CD8-positive, alpha-beta T cell (primary cell): ENCODE measurements at places on chromosomes 6 and 20.
A peak's percentile ranks its signal among the peaks of the same experiment; 100 is the strongest.

DNA sequence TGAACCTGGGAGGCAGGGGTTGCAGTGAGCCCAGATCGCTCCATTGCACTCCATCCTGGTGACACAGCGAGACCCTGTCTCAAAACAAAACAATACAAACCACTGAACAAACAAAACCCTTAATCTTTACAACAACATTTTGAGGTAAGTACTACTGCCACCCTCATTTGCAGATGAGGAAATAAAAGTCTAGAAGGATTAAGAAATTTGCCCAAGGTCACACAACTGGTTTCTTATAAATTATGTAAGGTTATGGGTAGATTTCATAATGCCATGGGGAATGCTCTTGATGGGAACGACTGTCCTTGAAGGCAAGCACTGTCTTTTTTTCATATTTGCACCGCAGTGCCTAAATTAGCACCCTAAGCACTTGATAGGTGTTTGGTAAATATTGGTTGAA lies 13.8 kb upstream of the B4GALT5 start:
- DNase-seq, result no peak

DNA sequence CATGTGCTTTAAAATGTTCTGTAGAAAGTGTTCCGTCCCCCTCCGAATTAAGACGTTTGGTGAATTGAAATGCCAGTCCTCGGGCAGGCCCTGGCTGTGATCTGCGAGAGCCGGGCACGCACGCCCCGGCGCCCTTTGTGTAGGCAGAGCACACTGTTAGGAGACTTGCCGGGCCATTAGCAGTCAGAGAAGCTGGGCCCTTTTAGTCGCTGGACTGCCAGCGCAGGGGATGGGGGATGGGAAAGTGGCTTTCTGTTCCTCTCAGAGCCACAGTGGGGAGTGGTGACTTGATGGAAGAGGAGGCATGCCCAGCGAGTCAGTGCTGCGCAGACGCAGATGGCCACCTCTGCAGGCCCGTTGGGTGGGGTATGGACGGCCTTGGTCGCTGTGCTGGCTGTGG lies 2.2 kb downstream of the PPP1R3G start:
- no peak for DNase-seq

- DNase-seq, result no peak
These were observed 22.6 kb upstream of the RIN2 start for GRCh38 chr20:19735446-19735845.

GRCh38 chr6:105644073-105644489 lies 241.2 kb upstream of the PREP start:
- no peak for DNase-seq

DNA sequence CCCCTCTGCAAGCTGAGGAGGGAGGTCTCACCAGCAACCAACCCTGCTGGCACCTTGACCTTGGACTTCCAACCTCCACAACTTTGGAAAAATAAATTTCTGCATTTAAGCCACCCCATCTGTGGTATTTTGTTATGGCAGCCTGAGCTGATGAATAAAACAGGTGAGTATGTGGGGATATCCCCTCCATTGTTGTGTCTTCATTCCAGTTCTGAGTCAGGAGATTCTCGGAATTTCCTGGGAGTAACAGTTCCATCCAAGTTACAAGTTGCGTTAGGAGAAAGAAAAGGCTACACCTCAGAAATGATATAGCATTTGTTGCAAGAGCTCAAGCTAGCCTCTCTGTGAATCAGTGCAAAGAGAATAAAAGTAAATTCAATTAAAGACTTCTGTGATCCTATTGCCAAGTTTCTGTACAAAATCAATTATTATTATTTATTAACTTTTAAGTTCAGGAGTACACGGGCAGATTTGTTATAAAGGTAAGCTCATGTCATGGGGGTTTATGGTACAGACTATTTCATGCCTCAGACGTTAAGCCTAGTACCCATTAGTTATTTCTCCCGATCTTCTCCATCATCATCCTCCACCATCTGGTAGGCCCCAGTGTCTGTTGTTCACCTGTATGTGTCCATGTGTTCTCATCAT lies 153.0 kb downstream of the NKAIN2 start:
- DNase-seq, result no peak

- no peak for DNase-seq
These were observed 806.6 kb downstream of the C6orf118 start for GRCh38 chr6:164502833-164503232.

GRCh38 chr20:11027224-11027623 lies 353.4 kb upstream of the JAG1 start:
- no peak for DNase-seq

DNA sequence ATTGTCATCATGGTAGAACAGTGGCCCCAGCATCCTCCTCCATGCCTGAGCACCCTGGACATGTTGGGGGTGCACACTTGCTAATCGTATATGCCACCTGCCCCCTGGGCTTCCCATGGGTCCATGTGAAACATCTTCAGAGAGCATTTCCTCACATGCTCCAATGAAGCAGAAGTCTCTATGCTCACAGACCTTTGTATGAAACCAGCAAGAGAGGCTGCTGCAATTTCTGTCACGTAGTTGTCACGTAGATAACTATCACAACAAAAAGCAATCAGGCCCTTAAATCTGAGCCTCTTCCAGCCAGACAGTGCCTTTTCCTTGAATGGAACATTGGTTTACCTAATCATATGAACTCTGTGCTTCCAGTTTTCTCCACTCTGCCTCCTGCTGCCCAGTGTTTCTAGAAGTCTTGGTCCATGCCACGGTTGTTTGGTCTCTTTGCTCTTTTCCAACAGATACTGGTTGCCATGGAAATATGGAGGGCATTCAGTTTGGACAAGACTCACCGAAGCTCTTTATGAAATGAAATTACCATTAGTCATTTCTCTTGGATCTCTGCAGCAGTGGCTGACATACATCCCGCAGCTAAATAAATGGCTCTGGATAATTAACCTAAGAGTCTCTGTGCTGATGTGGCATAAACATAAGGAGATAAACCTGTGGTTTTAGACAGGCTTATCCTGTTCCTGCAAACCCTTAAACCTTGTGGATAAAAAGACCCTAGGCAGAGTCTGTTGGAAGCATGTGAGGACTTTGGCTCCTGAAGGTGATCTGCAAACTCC lies 172.8 kb upstream of the SYNDIG1 start:
- no peak for DNase-seq

DNA sequence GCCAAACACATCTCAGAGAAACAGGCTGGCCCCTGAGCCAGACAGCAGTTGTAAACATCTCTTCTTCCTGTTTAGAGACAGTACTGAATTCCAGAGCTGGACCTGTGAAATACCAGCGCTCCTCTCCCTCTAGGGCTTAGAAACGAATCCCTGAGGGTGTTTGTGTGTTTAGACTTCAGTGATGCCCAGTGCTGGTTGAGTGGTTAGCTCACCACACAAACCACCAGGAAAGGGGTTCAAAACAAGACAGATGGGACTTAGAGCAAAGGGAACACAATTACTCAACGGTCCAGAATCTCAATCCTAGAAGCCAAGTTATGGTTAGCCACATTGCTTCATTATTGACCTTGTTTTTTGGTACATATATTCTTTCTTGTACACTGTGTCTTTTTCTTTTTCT lies 108.7 kb upstream of the TMEM170B start:
- DNase-seq, result no peak

DNA sequence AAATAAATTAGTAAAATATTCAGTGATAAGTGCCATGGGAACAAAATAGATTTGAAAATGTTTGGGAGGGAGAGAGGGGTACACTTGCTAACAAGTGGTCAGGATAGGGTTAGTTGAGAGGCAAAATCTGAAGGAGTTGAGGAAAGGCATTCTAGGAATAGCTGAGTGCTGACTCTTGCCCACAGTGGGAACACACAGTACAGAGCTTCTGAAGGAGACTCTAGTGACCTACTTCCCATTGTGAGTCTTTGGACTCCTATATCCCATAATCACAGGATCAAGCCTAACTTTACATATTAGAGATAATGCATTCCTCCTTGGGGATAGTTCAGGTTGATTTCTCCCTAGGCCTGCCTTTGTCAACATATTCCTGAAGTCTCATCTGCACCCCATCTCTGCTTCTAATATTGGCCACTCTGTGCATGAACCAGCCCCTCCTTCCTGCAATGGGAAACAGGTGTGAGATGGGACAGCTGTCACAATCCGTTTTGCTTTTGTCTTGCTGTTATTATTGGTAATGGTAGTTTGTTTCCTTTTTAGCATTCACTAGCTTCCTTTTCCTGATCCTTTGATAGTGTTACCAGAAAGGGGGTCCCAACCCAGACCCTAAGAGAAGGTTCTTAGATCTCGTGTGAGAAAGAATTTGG lies 2.6 kb upstream of the TRIM38 start:
- no peak for DNase-seq

GRCh38 chr20:25576783-25577530 lies 8.4 kb downstream of the NINL start:
- no peak for DNase-seq

GRCh38 chr6:169310983-169311382 lies 57.3 kb upstream of the THBS2 start:
- DNase-seq, result no peak

DNA sequence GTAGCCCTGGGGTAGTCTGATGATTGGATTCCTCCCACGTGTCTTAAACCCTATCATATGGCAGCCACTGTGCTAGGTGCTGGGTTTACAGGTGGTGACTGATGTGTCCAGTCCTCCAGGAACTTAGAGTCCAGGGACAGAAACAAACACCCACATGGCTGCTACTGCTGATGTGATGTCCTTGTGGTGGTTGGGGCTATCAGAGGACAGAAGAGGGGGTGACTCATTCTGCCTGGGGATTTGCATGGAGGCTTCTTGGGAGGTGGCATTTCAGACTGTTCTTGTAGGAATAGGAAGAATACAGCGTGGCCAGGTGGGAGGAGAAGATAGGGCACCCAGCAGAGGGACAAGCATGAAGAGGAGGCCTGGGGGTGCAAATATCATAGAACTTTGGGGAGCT lies 9.8 kb downstream of the RAET1G start:
- DNase-seq, result no peak

DNA sequence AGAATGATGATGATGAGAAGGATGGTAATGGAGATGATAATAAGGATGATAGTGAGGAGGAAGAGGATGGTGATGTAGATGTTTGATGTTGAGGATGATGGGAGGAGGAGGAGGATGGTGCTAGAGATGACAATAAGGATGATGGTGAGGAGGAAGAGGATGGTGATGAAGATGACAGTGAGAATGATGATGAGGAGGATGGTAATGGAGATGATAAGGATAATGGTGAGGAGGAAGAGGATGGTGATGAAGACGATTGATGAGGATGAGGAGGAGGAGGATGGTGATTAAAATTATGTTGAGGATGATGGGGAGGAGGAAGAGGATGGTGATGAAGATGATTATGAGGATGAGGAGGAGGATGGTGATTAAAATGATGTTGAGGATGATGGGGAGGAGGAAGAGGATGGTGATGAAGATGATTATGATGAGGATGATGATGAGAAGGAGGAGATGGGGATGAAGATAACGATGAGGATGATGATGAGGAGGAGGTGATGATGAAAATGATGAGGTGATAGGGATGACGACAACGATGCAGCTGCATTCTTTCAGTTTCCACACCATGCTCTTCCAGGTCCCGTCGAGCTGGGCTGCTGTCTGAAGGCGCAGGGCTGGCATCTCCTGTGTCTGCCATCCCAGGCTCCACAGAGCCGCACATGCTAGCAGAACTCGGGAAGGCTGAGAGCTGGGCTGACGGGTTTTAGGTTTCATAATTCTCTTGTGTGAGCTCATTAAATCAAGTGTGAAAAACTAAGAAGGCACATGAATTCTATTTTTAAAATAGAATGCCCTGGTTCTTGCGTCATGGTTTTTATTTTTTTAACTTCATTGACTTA lies 274.9 kb downstream of the SMOC2 start:
- DNase-seq, result no peak

- DNase-seq, result no peak
These were observed 55.9 kb upstream of the SNX9 start for GRCh38 chr6:157766901-157767774.

- peak; percentile 84 for DNase-seq
These were observed 747 bp upstream of the PTPRA start for GRCh38 chr20:2872459-2873009.

- no peak for DNase-seq
These were observed 1.2 kb downstream of the ALDH8A1 start for GRCh38 chr6:134948691-134949090.

GRCh38 chr6:113388996-113389395 lies 468.1 kb upstream of the MARCKS start:
- DNase-seq, result no peak
